ENCODE measurements at places on chromosomes 11 and 22.

DNA sequence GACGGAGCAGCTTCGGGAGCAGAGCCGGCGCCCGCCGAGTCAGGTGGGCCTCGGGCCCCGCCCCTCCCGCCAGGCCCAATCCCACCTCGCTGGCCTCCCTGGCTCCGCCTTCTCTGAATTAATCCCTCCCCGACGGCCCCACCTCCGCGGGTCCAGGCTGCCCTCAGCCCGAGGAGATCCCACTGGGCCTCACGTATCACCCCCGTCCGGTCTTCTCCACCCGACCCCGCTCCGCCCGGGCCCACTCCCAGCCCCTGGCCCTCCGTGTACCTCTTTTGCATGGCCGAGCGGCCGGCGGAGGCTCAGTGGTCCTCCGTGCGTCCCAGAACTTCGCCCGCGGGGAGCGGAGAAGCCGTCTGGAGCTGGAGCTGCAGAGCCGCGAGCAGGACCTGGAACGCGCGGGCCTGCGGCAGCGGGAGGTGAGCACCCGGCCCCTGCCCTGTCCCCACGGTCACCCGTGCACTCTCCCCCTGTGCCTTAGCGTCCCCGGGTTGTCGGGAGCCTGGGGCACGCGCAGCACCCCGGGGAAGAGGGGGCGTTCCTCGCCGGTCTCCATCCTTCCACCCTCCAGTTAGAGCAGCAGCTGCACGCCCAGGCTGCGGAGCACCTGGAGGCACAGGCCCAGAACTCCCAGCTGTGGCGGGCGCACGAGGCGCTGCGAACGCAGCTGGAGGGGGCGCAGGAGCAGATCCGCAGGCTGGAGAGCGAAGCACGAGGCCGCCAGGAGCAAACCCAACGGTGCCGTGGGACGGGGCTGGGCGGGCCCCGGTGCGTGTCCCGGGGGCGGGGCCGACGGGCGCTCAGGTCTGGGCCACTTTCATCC lies 2.2 kb upstream of the CD151 start:
- DNase-seq: no peak

GRCh38 chr11:8290081-8290810 lies 26.6 kb upstream of the LMO1 start:
- DNase-seq: no peak

DNA sequence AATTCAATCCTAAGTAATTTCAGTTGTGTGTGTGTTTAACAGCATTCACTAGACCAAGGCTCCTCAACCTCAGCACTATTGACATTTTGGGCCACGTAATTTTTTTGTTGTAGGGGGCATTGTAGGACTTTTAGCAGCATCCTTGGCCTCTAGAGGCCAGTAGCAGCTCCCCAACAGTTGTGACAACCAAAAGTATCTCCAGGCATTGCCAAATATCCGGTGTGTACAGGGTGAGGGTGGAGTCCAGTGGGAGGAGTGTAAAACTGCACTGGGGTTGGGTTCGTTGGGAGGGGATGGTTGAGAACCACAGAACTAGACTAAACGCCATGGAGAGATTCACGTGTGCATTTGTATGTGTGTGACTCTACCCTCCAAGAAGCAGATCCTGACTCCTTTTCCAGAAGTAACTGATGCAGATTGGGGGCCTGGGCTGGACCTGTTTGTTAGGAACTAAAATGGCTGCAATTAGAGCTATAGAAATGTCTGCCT lies 5.9 kb upstream of the PHF21A start:
- DNase-seq: no peak

DNA sequence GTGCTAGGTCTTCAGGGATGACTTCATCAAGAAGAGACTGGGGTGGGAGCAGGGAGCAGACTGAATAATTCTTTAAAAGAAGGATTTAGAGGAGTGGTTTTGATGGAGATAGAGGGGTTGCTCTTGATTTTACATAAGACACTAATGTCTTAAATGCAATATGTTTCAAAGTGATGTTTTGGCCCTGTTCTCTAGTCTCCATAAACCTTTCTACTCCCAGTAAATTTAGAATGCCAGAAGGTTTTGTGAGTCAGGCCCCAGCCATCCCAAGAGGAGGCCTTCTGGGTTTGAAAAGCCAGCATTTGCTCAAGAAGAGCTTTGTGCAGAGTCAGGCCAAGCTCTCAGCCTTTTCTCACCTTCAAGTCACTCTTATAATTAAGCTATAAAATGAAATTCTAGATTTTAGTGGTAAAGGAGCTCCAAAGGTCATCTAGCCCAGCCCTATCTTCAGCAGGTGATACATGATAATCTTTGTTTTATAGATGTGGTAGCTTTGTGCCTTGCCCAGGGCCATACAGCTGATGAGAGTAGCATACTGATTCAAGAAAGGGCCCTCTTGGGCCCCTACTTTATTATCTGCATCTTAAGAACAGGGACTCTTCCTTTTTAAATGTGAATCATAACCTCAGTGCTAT lies 122.8 kb upstream of the MTNR1B start:
- no peak for DNase-seq

GRCh38 chr22:39313258-39314001 lies 6.0 kb downstream of the RPL3 start:
- no peak for DNase-seq

DNA sequence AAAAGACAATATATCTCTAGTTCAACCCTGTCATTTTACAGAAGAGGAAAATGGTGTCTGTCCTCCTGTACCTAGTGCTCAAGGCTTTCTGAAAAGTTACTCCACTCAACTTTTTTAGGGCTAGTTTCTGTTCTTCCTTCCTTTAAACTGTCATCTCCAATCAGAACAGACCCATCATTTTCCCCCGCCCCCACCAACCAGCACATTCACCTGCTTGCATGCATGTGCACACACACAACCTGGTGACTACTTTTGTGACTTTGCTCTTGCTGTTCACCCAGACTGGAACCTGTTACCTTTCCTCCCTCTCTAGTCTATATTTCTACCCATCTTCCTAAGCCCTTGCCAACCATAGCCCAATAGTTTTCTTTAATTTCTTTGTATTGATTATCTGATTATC lies 5.6 kb downstream of the FBXO7 start:
- no peak for DNase-seq

GRCh38 chr11:41609511-41609910 lies 150.1 kb upstream of the LRRC4C start:
- no peak for DNase-seq

GRCh38 chr11:1439341-1439740 lies 47.2 kb downstream of the MOB2 start:
- DNase-seq: no peak

GRCh38 chr11:92131289-92131865 lies 93.2 kb upstream of the FAT3 start:
- DNase-seq: no peak

- DNase-seq: no peak
These were observed 421.7 kb downstream of the INSC start for GRCh38 chr11:15536438-15536837.

GRCh38 chr11:46942172-46942571 lies 5.6 kb downstream of the CSTPP1 start:
- no peak for DNase-seq

DNA sequence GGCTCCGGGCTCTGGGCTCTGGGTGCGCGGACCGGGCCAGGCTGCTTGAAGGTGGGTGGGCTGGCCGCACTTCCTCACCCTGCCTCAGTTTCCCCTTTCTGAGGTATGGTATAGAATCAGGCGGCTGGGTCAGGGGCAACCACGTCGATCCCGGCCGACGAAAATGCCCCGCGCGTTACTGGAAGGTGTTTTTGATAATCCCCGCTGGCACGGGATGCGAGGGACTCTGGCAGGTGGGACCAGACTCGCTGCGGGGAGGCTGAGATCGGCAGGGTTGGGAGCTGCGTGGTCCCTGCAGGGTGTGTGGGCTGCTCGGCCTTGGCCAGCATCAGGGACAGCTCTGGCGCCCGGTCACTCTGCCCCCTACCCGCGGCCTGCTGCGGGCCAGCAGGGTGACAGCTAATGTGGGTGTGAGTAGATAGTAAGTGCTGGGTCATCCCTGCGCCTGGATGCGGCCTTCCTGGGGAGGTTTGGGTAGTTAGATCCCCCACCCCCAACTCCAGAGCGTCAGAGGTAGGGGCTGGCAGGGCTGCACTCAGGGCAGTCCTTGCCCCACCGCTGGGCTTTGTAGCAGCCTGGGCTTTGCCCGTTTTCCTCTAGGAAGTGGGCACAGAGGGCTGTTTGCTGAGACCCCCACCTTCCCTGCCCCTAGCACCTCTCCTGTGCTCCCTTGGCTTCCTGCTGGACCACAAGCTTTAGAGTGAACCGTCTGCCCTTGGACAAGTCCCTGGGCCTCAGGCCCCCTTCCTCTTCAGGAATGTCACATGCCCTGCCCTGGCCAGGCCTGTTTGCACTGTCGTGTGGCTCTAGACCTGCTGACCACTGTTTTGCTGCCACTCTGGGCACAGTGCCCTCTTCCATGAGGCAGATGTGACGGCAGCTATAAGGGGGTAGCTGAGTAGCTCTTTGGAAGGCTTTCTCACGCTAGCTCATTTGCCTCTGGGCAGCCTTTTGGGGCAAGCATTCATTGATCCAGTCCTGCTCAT lies 579 bp downstream of the TANGO2 start:
- no peak for DNase-seq

- no peak for DNase-seq
These were observed 50.0 kb downstream of the TTC28 start for GRCh38 chr22:28629420-28630176.

DNA sequence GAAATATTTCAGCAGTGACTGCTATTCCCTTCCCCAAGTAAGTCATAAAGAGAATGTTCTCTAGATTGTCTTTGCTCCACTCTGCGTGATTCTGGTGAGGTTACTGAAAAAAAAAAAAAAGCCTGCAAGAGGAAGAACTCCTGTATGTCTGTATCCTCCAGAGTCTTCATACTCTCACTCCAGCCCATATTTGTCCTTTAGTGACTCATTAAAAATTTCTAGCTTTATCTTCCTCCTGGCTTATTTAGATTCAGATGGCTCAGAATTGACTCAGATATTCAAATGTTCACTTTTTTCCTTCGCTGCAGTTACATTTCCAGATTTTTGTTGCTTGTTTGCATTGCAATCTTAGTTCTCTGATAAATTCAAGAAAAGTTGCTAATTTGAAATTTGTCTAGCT lies 76.3 kb upstream of the CNTN5 start:
- DNase-seq: no peak

- no peak for DNase-seq
These were observed 406.6 kb upstream of the FAT3 start for GRCh38 chr11:91817996-91818395.

DNA sequence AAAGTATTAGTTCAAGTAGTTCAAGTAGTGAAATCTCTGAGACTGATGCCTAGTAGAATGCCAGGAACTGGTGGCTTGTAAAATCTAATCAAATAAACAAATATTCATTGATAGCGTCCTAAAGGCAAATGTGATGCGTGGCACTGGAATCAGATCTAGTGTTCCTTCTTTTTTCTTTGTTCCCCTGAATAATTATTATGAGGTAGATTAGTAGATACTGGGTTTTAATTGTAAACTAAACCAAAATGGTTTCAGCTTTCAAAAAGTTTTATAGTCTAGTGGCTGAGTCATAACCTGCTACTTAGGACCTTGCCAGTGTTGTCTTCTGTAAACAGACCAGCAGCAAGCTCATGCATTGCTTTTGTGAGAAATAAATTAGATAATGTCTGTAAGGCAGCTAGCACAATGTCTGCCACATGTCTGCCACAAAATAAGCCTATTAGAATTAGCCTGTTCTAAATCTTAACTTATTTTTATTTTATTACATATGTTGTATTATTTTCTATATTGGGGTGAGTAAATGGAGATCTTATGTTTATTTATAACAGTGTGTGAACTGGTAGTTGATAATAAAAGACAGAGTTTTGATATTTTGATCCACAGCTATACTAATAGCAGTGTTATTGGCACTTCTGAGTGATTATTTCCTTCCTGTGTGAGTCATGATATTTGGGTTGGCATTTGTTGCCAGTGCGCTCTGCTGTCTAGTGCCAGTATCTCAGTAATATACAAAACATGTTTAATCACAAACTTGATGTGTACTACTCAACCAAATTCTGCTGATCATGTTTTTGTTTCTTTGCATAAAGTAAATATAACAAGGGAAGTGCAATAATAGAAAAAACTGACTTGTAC lies 135.7 kb downstream of the TMEM135 start:
- no peak for DNase-seq

DNA sequence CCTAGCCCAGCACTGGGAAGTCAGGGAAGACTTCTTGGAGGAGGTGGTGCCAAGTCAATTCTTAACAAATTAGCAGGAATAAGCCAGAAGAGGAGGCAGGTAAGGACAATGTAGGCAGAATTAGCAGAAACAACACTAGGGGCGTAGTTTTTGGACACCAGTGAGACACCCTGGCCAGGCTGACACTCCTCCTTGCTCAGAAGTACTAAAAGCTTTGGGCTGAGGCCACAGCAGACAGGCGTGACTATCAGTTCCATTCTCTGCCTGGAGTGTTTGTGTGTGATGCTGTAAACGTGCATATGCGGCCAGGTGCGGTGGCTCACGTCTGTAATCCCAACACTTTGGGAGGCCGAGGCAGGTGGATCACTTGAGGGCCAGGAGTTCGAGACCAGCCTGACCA lies 36.0 kb downstream of the PHF21B start:
- DNase-seq: no peak

- no peak for DNase-seq
These were observed 326.4 kb downstream of the LRRC4C start for GRCh38 chr11:41133023-41133422.

DNA sequence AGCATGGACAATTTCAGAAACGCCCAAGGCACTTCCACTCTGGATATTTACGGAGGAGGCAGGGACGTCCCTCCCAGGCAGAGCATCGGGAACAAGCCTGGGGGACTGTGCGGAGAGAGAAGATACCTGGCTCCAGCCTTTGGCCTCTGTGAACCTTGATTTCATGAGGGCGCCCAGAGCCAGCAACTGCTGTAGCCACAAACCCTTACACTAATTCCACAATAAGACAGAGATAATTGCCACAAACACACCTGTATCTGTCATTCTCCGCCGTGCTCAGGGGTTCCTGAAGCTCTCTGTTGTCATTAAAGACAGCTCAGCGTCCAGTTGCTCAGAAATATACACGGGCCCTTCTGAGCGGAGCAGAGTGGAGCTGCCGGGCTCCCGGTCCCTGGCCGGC lies 1292.1 kb downstream of the TBC1D22A start:
- DNase-seq: no peak

- no peak for DNase-seq
These were observed 40.6 kb upstream of the GNB1L start for GRCh38 chr22:19895160-19895849.

GRCh38 chr22:29435236-29436136 lies 2.9 kb upstream of the RFPL1 start:
- DNase-seq: no peak

GRCh38 chr11:1778141-1778911 lies 14.6 kb upstream of the CTSD start:
- DNase-seq: no peak

- no peak for DNase-seq
These were observed 10.6 kb upstream of the AIFM3 start for GRCh38 chr22:20956258-20957101.

DNA sequence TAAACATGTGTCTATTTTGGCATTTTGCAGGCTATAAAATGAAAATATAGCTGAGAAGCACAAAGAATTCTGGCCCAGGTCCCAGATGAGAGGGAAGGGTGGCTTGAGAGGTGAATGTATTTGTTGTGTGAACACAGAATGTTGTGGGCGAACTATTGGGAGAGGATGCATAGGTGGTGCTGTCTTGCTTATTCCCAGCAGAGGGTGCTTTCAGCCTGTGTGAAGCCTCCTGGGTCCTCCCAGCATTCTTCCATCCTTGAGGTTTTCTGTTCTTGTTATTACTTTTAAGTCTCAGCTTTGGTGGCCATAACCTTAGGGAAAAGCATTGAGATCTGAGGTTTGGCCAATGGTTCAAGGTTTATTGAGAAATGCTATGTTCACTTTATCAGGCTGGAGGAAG lies 108.7 kb upstream of the SNX19 start:
- DNase-seq: no peak

- no peak for DNase-seq
These were observed 483.0 kb downstream of the MN1 start for GRCh38 chr22:27318516-27318915.

GRCh38 chr22:48720662-48721394 lies 1106.8 kb downstream of the BRD1 start:
- no peak for DNase-seq
